Activated CD4-positive, alpha-beta T cell treated with anti-CD3 and anti-CD28 coated beads for 48 hours (primary cell): ENCODE measurements at places on chromosomes 16 and 17.

GRCh38 chr17:58606934-58607333 lies 84.9 kb downstream of the TEX14 start:
- DNase-seq: no peak

DNA sequence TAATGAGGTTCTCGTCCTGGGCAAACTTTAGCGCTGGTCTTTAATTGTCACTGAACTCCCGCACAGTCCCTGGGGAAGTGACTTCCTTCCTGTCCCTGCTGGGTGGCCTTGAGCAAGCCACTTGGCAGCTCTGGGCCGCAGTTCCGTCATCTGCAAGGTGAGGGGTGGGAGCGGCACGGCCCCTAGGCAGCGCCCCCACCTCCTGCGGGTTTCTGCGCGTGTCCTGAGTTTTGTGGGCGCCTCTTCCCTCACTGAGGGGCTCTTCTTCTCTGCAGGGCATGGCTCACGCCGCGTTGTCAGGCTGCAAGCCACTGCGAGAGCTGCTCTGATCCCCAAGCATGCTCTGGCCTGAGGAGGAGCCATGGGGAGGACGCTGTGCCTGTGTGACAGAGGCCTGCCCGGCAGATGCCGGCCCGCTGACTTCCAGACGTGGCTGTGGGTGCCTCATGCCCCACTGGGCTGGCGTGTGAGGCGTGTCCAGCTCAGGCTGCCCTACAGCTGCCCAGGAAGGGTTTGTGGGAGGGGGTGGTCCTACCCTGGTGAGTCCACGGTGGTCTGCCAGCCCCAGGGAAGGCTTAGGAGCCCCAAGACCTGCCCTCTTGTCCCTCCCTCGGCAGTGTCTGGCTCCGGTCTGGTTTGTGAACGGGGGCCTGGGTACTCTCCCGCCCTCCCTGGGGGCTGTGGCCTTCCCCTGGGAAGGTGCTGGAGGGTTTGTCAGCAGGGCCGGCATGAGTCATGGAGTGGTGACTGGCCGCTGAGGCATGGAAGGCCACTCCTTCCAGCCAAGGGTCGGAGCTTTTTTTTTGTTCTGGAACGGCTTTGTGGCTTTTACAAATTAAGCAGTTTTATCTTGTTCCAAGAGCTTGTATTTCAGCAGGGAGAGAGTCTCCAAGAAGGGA lies 182.0 kb downstream of the SEC14L1 start:
- DNase-seq: no peak

GRCh38 chr16:74734361-74735161 lies 33.9 kb upstream of the MLKL start:
- no peak for DNase-seq

GRCh38 chr17:65015855-65016254 lies 40.7 kb downstream of the GNA13 start:
- DNase-seq: no peak

GRCh38 chr17:17979778-17980177 lies 7.1 kb downstream of the DRC3 start:
- no peak for DNase-seq

DNA sequence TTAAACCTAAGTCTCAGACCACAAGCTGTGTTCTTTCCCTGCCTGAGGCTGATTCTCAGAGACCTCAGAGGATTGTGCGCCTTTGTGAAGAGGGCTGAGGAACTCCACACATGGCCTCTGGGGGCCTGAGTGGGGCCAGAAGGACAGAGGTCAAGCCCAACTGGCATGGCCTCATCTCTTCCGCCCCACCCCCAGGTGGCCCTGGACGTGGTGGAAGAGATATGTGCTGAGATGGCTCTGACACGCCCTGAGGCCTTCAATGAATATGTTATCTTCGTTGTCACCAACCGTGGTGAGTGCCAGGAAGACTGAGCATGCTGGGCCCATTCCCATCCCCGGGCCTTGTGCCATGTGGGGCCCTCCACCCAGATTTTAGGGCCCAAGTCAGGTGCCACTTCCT lies 20.1 kb upstream of the ALKBH5 start:
- no peak for DNase-seq

- DNase-seq: peak; percentile 94
Observed at GRCh38 chr17:41647940-41648410, 23.6 kb upstream of the KRT17 start.

GRCh38 chr17:73983621-73984400 lies 219.7 kb upstream of the RPL38 start:
- no peak for DNase-seq

DNA sequence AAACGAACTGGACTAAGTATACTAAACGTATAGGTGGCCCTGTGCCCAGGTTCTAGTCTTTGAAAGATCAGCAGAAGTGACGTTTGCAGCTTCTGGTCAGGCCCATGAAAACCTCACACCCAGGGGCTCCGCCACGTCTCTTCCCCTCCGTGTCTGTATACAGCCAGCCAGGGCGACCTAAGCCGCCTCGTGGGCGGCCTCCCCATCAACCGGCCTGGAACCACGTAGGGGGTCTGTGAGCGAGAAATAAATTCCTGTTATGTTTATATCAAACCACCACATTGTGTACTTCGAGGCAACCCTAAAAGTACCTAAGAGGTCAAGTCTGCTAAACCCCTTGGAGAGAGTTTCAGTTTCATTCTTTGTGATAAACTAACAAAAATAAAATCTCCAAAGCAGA lies 6.8 kb downstream of the TK1 start:
- no peak for DNase-seq

DNA sequence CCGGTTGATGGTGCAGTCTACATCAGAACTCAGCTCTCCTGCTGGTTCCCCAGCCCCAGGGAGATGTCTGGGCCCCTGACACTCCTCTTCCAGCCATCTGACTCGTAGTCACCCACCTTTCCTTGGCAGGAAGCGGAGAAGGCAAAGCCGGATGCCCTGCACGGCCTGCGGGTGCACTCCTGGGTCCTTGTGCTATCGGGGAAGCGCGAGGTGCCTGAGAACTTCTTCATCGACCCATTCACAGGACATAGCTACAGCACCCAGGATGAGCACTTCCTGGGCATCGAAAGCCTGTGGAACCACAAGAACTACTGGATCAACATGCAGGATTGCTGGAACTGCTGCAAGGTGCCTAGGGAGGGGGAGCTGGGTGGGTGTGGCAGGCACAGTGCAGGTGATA lies 12.7 kb downstream of the DRC7 start:
- DNase-seq: no peak

DNA sequence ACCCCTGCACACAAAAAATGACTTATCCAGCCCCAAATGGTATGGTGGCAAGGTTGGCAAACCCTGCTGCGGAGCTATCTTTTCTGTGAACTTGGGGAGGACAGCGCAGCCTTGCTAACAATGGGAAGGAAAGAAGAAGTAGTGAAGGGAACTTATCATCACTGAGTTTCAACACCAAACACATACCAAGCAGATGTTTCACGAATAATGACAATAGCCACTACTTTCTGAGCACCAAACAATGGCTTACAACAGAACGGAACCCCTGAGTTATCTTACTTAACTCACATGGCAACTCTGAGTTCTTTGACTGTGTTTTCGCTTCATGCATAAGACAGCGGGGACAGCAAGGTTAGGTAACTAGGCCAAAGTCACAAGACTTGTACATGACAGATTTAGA lies 148.9 kb downstream of the XYLT1 start:
- no peak for DNase-seq

- DNase-seq: no peak
Observed at GRCh38 chr16:20166531-20167235, 93.0 kb upstream of the GPR139 start.

GRCh38 chr16:75204410-75204758 lies 2.6 kb downstream of the CTRB2 start:
- DNase-seq: no peak

GRCh38 chr16:803754-804080 lies 3.2 kb upstream of the GNG13 start:
- no peak for DNase-seq

GRCh38 chr17:30429155-30429554 lies 48.1 kb upstream of the GOSR1 start:
- no peak for DNase-seq

DNA sequence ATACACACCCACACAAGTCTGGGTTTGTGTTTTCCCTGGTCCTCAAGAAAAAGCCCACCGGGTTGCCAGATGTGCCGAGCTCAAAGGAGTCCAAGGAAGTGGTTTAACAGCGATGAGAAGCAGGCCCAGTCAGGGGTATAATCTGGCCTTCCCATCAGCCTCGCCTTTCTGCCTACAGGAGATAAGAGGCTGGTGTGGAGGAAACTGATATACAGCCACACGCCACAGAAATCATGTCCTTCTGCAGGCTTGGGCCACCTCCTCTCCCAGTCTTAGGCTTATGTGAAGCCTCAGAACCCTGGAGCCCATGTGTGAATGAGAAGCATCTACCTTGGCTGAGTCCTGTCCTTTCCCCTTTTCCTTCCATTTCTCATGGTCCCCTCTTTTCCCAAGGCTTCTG lies 43.6 kb upstream of the MMP2 start:
- DNase-seq: no peak

DNA sequence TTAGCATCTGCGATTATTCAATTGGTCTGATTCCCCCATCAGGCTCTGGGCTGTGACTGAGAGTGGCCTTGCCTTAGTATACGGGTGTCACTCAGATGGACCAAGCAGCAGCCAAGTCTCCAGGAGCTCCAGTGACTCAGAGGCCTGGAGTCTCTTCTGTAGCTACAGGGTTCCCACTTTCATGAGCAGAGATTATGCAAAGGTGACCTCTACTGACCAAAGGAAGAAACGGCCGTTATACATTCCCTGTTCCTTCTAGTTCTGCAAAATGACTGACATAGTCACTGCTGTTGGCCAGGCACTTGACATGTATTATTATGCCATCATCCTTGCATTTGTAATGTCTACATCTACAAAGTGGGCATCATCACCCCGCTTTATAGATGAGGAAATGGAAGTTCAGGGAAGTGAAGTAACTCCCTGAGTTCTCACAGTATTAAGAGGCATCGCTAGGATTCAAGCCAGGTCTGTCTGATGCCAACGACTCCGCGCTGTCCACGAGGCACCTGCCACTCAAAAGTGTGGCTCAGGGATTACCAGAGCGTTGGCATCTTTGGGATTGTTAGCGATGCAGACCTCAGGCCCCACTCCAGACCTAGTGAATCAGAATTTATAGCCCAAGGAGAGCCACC lies 23.3 kb downstream of the SLC38A7 start:
- DNase-seq: peak; percentile 13

DNA sequence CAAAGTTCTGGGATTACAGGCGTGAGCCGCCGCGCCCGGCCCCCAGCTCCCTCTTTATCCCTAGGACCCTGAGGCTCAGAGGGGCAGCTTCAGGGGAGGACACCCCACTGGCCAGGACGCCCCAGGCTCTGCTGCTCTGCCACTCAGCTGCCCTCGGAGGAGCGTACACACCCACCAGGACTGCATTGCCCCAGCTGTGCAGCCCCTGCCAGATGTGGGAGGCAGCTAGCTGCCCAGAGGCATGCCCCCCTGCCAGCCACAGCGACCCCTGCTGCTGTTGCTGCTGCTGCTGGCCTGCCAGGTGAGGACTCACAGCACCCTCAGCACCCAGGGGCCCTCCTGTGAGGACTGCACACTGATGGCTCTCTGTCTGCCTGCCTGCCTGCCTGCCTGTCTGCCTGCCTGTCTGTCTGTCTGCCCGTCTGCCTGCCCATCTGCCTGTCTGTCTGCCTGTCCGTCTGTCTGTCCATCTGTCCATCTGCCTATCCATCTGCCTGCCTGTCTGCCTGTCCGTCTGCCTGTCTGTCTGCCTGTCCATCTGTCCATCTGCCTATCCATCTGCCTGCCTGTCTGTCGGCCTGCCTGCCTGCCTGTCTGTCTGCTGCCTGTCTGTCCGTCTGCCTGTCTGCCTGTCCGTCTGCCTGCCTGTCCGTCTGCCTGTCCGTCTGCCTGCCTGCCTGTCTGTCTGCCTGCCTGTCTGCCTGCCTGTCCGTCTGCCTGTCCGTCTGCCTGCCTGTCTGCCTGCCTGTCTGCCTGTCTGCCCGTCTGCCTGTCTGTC lies 5.0 kb downstream of the GCGR start:
- no peak for DNase-seq

- no peak for DNase-seq
Observed at GRCh38 chr16:17245776-17246175, 225.0 kb downstream of the XYLT1 start.

- DNase-seq: no peak
Observed at GRCh38 chr17:71496552-71496951, 624.3 kb upstream of the SOX9 start.

GRCh38 chr17:63033142-63033541 lies 67.1 kb downstream of the TANC2 start:
- DNase-seq: no peak

DNA sequence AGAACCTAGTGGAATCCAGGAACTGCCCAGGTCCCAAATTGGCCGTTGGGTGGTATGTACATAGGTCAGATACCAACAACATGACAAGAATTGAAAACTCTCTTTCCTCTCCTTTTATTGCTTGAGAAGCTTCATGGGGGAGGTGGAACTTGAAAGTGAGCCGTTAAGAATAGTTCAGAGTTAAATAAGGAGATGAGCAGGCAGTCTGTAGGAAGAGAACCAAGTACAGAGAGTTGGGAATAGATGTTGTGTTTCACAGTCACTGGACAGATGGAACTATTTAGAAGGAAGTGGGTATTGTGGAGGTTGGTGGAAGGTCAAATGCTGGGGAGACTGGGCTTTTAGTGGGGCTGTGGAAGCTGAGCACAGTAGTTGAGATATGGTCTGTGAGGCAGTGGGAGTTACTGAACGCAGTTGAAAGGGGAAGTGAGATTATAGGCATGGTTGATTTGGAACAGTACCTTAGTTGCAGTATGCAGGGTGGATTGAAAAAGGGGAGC lies 26.4 kb downstream of the ARHGAP44 start:
- no peak for DNase-seq

DNA sequence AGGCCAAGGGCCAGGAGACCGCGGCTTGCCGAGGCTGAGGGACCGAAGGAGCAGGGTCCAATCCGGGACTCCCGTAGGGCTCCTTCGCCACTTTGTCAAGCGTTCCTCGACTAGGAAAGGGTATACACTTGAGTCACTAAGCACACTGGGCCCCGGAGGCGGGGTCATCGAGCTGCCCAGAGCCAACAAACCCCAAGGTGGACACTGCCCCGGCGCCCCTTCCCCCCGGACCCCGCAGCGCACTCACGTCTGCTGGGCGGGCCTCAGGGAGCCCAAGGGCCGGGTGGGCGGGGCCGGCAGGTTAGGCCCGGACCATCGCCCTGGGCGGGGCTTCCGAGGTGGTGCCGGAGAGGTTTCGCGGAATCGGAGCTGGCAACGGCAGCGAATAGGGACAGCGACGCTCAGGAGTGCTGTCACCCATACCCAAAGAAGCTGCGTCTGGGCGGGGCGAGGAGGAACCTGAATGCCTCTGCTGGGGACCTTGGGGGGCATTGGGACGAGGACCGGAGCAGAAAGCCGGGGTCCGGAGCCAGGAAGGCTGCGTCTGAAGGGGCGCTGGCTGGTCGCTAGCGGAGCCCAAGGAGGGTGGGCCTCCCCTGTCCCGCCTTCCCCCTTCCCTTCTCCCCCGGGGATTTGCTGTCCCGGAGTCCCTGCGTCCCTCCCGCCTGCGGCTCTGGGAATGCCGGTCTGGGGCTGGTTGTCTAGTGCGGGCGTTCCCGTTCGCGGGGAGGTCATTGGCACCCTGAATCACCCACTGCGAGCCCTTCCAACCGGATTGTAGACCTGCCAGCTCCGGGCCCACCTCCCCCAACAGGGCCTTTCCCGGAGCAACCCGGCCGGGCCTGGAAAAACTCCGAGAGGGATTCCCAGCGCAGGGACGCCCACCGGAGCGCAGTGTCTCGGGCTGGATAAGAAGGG lies 118.2 kb upstream of the SMURF2 start:
- peak; percentile 87 for DNase-seq
